ENCODE measurements at places on chromosomes 2 and 18. TPM values are rescaled to one million over a fixed set of nuclear protein-coding genes. Genes with fewer than 3 reads are reported as not detected.
A peak's percentile ranks its signal among the peaks of the same experiment; 100 is the strongest.

GRCh38 chr18:28123401-28124030 is 53.4 kb downstream of the CDH2 start:
- DNase-seq, result no peak

Gene CGREF1
- total RNA-seq, result 4.0 TPM

Gene ALKAL2
- total RNA-seq, result not detected

DNA sequence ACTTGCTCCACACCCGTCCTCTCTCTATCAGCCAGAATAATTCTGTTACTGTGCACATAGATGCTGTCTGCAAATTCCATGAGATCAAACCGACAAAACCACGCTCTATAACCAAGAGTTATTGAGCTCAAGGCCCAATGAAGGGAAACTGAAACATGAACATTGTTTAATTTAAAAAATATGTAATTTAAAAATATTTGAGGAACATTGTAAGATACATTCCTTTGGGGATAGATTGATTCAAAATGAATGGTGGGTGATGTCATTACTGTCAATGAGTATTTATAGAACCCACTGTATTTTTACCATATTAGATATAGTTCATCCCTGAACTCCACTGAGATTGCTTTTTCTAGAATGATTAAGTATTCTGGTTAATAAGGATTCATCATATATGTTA is 50.4 kb downstream of the NCKAP5 start:
- no peak for DNase-seq

Gene GREB1L
- total RNA-seq, result 0.76 TPM

Gene FBXO15
- not detected for total RNA-seq

DNA sequence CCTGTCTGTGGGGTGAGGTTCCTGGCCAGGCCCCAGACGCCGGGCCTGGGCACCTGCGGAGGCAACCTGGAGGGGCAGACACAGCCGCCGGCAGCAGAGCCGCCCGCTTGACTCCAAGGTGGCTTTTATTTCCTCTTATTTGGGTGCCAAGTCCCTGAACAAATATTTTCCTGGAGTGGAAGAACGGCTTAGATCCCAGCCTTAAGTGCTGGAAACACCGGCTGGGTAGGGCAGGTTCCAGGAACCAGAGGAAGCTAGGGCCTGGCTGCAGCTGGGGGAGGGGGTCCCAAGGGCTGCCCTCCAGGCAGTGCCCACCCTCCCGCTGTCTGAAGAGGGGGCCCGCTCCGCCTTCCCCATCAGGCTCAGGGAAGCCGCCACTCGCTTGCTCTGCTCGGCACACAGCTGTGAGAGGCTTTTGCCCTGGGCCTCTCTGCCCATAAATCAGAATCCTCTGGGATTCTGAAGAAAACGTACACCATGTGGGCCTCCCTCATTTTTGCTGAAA is 28.2 kb downstream of the SDC1 start:
- no peak for DNase-seq

GRCh38 chr2:113221846-113222245 is 48.1 kb downstream of the PSD4 start:
- DNase-seq, result no peak

- no peak for DNase-seq
These were observed 51.7 kb upstream of the OTOF start for GRCh38 chr2:26529406-26530239.

Gene PPM1G
- 135 TPM for total RNA-seq

Gene TRIM43
- not detected for total RNA-seq

- no peak for DNase-seq
These were observed 11.9 kb downstream of the GAL3ST2 start for GRCh38 chr2:241788572-241788971.

Gene EVX2
- total RNA-seq, result not detected

DNA sequence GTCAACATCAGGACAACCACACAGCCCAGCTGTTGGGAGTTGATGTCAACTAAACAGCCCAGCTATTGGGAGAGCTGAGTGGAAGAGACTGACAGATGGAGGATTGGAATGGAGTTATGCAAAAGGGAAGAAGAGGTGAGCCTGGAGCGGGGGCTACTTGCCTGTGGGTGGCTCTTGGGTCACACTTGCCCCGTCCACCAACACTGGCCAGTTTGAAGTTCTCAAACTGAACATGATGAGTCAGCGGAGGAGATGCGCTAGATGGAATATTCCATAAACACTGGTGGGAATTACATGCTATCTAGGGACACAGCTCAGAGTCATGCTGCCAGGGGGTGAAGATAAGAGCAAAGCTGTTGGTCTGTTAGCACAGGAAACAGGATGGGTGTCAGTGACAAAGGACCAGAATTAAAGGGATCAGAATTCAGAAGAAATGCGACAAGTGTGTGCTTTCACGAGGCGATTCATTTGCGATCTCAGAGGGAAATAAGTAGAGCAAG is 33.2 kb upstream of the AGAP1 start:
- no peak for DNase-seq

Gene CHST9
- total RNA-seq, result not detected

Gene GMCL1
- total RNA-seq, result 13.0 TPM

- peak; percentile 42 for DNase-seq
These were observed 26.8 kb downstream of the MPHOSPH10 start for GRCh38 chr2:71157124-71157793.

GRCh38 chr2:169160926-169161481 is 91.6 kb downstream of the DHRS9 start:
- no peak for DNase-seq

DNA sequence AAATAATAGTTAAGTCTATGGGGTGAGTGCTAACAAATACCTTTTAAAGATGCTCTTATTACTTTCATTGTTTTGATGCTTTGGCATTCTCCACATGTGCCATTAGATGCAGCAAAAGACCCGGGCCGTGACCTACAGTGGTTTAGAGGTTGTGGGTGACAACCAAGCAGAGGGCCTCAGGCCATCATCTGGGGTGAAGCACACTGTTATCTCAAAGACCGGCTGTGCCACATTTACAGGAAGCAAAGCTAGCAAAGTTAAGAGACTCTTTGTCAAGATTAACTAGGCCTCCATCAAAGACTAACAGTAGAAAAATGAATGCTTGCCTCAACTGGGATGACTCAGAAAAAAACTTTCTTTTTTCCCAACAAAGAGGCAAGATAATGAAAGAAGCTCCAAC is 695.3 kb downstream of the SATB2 start:
- DNase-seq, result no peak

DNA sequence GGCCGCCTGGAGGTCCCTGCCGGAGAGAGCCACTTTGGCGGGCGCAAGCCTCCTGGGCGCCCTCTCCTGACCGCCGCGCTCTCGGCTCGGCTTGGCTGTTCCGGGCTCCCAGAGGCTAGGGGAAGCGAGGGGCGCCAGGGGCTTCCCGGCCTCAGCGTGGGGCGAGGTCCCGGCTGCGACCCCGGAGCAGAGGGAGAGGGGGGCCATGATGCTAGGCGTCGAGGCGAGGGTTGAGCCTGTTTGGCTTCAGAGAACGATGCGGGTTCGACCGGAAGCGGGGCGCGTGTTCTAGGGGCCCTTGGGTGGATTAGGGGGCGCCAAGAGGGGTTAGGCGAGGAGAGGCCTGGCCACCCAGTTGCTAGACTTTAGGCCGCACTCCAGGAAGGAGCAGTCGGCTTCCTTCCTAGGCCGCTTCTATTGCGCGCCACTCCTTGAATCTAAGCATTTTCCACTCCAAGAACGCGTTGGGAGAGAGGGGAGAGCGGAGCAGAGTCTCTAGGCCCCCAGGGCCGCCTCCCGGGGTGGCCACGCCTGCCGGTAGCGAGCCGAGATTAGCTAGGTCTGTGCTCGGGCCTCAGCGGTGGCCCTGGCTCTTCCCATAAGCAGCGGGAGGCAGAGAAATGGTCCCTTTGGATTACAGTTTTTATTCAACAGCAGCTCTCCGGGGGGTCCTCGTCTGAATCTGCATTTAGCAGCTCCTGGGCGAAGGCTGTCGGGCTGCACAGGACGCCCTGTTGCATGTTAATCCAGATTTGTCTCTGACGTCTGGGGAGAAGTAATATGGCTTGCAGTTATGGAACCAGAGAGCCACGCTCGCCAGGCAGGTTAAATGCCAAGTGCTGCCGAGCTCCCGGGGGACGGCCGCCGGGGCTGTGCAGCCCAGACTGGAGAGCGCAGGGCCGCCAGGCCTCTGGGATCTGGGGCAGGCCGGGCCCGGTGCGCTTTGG is 11.3 kb downstream of the MEIS1 start:
- DNase-seq, result no peak

GRCh38 chr2:190184460-190184859 is 121.9 kb upstream of the MSTN start:
- DNase-seq, result no peak

GRCh38 chr2:64792300-64792699 is 138.6 kb upstream of the SERTAD2 start:
- DNase-seq, result peak; percentile 43

Gene GALNT5
- total RNA-seq, result not detected

DNA sequence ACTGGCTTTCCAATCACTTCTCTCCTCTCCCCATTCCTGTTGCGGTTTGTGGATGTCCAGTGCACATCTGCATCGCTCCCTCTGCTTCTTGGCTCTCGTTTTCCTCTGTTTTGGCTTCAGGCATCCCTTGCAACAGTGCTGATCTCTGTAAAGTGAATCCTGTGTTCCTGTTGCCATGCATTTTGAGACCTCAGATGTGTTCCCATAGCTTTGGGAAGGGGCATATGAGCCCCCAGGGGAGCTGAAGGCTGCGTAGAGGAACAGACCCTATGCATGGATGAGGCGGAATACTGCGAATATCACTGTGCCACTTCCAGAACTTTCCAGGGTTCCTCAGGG is 168.4 kb upstream of the HAAO start:
- DNase-seq, result peak; percentile 20

- no peak for DNase-seq
These were observed 126.8 kb downstream of the ACOXL start for GRCh38 chr2:110858993-110859701.
